ENCODE measurements at places on chromosomes 12 and 14.

DNA sequence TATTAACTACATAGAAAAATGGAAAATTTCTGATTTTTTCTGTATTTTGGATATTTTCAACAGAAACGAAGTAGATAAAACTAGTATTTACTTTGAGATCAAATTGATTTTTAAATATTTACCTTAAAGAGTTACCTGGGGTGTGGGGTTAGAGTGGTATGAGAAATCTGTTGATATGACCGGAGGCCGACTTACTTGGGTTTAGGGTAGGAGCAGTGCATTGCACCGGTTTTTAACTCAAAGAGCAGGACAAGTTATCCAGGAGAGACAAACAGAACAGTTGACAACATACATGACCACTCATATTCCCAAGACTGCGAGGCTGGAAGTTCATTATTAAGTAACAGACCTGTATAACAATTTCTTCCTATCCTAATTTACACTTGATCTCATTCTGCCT is 31.4 kb downstream of the TPH2 start:
- DNase-seq, result no peak

DNA sequence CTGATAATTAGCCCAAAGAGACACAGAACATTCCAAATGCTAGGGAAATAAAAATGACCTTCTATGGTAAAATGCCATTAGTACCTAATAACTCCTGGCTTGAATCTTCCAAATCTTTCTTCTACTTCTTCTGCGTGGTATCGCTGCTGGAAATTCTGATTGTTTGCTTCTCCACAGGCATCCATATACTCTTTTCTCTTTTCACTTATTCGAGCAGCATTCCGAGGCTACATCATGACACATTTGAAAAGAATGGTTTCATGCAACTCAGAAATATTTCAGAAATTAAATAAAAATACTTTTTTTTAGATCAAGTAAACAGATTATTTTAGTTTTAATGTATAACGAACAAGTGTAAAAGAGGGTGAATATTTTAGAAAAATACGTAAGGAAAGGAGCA is 18.9 kb downstream of the ZCCHC8 start:
- DNase-seq, result no peak

GRCh38 chr14:76531085-76531484 is 155.1 kb downstream of the ESRRB start:
- no peak for DNase-seq

GRCh38 chr12:23704992-23705943 is 244.2 kb downstream of the SOX5 start:
- DNase-seq, result no peak

DNA sequence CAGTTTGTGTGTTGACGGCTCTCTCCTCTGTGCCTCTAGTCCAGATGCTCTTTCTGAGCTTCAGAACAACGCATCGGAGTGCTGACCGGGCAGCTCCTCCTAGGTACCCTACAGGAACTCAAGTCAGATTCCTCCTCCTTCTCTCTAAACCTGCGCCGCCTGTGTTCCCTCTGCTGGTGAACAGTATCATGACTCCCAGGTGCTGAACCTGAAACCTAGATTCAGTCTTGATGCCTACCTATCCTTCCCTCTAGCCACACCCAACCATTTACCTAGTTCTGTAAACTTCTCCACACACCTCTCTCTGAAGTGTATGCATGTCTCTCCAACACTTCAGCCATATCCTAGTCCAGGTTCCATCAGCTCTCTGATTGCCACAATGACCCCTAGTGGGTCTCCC is 112.7 kb downstream of the EFCAB11 start:
- no peak for DNase-seq

DNA sequence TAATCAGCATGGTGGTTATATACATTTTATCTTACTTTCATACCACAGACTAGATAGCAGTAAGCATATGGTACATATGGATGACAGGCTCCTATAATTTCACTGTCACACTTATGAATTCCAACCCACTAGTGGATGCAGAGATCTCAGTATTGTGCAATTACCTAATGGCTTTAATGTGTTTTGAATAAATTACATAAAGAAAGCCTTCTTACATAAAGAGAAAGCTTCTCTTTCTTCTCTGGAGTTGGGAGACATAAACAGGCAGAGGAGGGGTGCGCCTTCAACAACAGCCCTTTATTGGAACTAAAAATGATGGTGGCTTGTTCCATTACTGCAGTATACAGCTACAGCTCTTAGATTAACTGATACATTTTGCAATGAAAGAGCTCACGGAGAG is 52.6 kb downstream of the SAV1 start:
- no peak for DNase-seq
